ENCODE measurements at places on chromosomes 12 and 14. TPM values are rescaled to one million over a fixed set of nuclear protein-coding genes. Genes with fewer than 3 reads are reported as not detected.

GRCh38 chr12:52646613-52647012, 5.4 kb downstream of the KRT2 start:
- no peaks in the 10 kb centered on the region for H3K27me3 ChIP-seq
- H3K27ac ChIP-seq = no peak overlapping the region
- no peaks in the 10 kb centered on the region for H3K36me3 ChIP-seq
- DNase-seq = no peak
- no peak overlapping the region for H3K4me3 ChIP-seq

- peak; percentile 79 for DNase-seq
- H3K4me1 ChIP-seq = peaks cover 32% of the 10 kb centered on the region
- peak overlapping the region; percentile 47 for H3K4me3 ChIP-seq
- H3K27ac ChIP-seq = peak overlapping the region; percentile 90
- peaks cover 12% of the 10 kb centered on the region for H3K36me3 ChIP-seq
These were observed 499 bp downstream of the DGLUCY start for GRCh38 chr14:91114079-91115065.

The SYCP3 gene
- total RNA-seq = not detected

- no peaks in the 10 kb centered on the region for H3K36me3 ChIP-seq
- no peaks in the 10 kb centered on the region for H3K4me1 ChIP-seq
- peak; percentile 41 for DNase-seq
- no peak overlapping the region for H3K4me3 ChIP-seq
These were observed 134.2 kb downstream of the SMOC1 start for GRCh38 chr14:70013271-70013873.

The NOVA1 gene
- total RNA-seq = not detected

DNA sequence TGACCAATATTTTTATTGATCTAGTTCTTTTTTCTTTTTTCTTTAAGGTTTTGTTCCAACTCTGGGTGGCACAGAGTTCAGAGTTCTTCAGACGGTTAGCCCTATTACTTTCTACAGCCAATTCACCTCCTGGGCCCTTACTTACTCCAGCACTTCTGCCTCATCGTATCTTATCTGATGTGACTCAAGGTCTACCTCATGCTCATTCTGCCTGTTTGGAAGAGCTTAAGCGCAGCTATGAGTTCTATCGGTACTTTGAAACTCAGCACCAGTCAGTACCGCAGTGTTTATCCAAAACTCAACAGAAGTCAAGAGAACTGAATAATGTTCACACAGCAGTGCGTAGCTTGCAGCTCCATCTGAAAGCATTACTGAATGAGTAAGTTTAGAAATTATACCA, 64.7 kb downstream of the VEZT start:
- no peak for DNase-seq
- H3K4me1 ChIP-seq = no peaks in the 10 kb centered on the region
- H3K27ac ChIP-seq = no peak overlapping the region
- peaks cover 30% of the 10 kb centered on the region for H3K36me3 ChIP-seq
- H3K4me3 ChIP-seq = no peak overlapping the region

The EIF2S3B gene
- 1.3 TPM for total RNA-seq

DNA sequence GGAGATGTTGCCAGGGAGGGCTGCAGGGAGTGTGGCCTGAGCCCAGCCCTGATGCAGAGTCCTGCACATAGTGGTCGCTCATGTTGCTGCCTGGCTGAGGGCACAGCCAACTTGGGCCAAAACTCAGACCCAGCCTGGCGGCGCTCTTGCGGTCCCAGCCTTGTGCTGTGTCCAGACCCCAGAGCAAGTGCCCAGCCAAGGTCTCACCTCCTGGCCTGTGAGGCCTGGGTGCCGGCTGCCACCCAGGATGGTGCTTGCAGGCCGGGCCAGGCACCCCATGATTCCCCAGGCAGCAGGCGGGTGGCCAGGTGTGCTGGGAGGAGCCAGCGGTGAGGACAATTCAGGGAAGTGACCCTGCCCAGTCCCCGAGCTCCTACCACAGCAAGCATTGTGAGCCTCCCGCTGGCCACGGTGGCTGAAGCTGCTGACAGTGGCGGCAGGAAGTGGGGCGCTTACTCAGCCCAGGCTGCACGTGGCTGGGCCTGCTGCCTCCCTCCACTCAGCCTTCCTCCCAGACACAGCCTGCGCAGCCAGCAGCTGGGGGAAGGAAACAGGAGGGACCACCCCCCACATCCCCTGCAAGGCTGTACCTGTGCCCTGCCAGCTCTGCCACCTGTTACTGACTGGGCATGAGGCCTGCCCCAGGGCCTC, 17.7 kb upstream of the PGF start:
- H3K27ac ChIP-seq = no peak overlapping the region
- no peaks in the 10 kb centered on the region for H3K27me3 ChIP-seq
- no peak overlapping the region for H3K4me3 ChIP-seq
- no peaks in the 10 kb centered on the region for H3K36me3 ChIP-seq
- DNase-seq = no peak
- no peaks in the 10 kb centered on the region for H3K4me1 ChIP-seq

The MOK gene
- total RNA-seq = 4.9 TPM

The BHLHE41 gene
- total RNA-seq = not detected

The PA2G4 gene
- 470 TPM for total RNA-seq

The ZDHHC22 gene
- total RNA-seq = not detected

DNA sequence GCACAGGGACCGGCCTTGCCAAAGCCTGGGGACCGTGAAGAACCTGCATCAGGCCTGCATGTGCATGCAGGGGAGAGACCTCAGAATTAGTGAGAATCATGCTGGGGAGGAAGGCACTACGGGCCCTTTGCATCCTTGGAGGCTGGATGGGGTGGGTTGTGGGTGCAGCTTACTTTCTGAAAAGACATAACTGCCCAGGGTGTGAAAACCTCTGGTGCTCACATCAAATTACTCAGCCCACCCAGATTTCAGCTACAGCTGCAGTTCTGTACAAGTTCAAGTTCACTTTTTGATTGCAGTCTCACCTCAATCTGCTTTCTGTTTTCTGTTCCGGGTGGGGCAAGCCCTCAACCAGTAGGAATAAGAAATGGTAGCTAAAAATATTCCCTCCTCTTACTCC, 130.6 kb downstream of the SLC15A4 start:
- no peaks in the 10 kb centered on the region for H3K36me3 ChIP-seq
- no peaks in the 10 kb centered on the region for H3K4me1 ChIP-seq
- no peak overlapping the region for H3K4me3 ChIP-seq
- H3K27me3 ChIP-seq = no peaks in the 10 kb centered on the region

DNA sequence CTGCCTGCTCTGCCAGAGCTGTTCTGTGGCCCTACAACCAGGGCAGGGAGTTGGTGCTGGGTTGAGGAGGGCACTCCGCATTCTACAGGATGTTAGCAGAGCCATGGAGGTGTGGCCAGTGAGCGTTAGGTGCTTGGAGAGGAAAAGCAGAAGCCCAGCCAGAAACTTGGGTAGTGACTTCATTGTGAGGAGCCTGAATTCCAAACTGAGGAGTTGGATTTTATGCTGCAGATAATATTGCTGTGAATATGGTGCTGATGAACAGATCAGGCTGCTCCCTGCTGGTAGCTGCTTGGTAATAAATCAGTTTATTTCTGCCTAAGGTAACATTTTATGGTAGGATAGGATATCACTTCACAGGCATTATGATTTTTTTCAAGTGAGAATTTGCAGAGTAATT, 7.1 kb upstream of the CCDC175 start:
- no peak for DNase-seq
- no peaks in the 10 kb centered on the region for H3K36me3 ChIP-seq
- H3K27ac ChIP-seq = no peak overlapping the region
- no peak overlapping the region for H3K4me3 ChIP-seq
- H3K4me1 ChIP-seq = no peaks in the 10 kb centered on the region

The ACOT6 gene
- total RNA-seq = not detected

The MYO1H gene
- total RNA-seq = not detected

DNA sequence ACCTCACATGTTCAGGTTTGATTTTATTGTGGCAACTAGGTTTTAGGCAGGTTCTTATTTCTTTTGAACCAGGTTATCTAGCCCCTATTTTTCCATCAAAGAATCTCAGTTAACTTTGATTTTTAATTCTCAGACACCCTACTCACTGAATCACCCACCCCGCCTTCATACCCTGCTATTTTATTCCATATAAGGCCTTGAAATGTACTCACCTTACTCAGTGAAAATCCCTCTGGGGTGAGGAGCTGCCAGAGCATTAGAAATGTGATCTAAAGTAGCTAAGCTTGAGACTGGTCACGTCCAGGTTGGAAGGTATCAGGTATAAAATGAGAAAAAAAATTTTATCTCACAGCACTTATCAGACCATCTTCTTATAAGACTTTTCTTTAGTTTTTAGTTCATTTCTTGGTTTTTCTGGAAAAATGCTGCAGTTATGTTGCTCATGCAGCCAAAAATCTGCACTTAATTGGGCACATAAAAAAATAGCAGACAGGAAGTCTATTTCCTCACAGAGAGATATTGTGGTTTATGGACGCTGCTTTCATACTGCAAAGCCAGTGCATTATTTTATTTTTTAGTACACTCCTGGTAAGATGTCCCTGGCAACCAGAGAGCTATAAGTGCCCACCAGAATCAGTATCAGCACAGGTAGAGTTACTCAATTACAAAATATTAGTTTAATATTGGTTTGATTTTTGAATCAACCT, 101.5 kb upstream of the CCDC91 start:
- no peak for DNase-seq
- H3K4me3 ChIP-seq = no peak overlapping the region
- H3K4me1 ChIP-seq = no peaks in the 10 kb centered on the region

GRCh38 chr12:22473212-22473611, 71.1 kb downstream of the C2CD5 start:
- H3K27me3 ChIP-seq = no peaks in the 10 kb centered on the region
- H3K4me3 ChIP-seq = no peak overlapping the region
- H3K36me3 ChIP-seq = peaks cover 10% of the 10 kb centered on the region

GRCh38 chr12:3242199-3242863, 165.2 kb downstream of the TSPAN9 start:
- H3K4me3 ChIP-seq = no peak overlapping the region
- peaks cover 2% of the 10 kb centered on the region for H3K27me3 ChIP-seq
- H3K36me3 ChIP-seq = no peaks in the 10 kb centered on the region
- no peak overlapping the region for H3K27ac ChIP-seq

The BMP4 gene
- total RNA-seq = not detected

- no peak overlapping the region for H3K27ac ChIP-seq
- H3K36me3 ChIP-seq = no peaks in the 10 kb centered on the region
- no peak overlapping the region for H3K4me3 ChIP-seq
- H3K27me3 ChIP-seq = no peaks in the 10 kb centered on the region
These were observed 12.8 kb downstream of the MEG3 start for GRCh38 chr14:100838493-100839314.

DNA sequence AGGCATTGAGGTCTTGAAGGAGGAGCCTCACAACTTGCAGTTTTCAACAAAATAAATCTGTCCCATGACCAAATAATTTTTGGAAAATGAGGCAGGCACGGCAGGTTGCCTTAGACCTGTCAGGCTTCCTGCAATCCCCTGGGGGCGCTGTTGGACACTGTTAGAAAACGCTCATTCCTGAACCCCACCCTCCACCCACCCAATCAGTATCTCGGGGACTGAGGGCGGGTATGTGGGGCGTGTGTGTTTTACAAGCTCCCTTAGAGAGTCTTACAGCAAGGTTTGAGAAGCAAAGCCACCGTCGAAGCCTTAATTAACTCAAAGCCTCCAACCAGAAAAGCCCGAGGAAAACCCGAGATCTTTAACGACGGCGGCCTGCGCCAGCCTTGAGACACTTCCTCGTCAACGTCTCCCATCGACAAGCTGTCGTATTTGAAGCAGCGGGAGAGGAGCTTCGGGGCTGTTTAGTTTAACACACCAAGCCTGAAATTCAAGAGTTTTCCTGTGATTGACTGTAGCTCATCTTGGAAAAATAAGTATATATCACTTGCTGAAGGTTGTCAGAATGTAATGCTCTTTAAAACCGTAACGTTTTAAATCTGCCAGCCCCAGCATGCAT, 123.0 kb downstream of the GLT1D1 start:
- H3K27me3 ChIP-seq = peaks cover 81% of the 10 kb centered on the region
- no peak overlapping the region for H3K4me3 ChIP-seq
- no peaks in the 10 kb centered on the region for H3K36me3 ChIP-seq
- DNase-seq = peak; percentile 65
- H3K4me1 ChIP-seq = no peaks in the 10 kb centered on the region
- no peak overlapping the region for H3K27ac ChIP-seq

GRCh38 chr12:101713059-101713682, 15.7 kb downstream of the CHPT1 start:
- no peak overlapping the region for H3K4me3 ChIP-seq
- peaks cover 15% of the 10 kb centered on the region for H3K4me1 ChIP-seq
- H3K27ac ChIP-seq = peak overlapping the region; percentile 30
- H3K27me3 ChIP-seq = no peaks in the 10 kb centered on the region
- peaks cover 45% of the 10 kb centered on the region for H3K36me3 ChIP-seq
- no peak for DNase-seq

The KLRC3 gene
- not detected for total RNA-seq

- no peaks in the 10 kb centered on the region for H3K36me3 ChIP-seq
- peaks cover 35% of the 10 kb centered on the region for H3K4me1 ChIP-seq
- peak; percentile 76 for DNase-seq
These were observed at the start of gene IGFBP6 for GRCh38 chr12:53097564-53098353. Gene IGFBP6, plus strand, starts transcription at chr12:53097667. Its CDS starts 51 bp downstream, at chr12:53097718.

- H3K27ac ChIP-seq = peak overlapping the region; percentile 78
- no peaks in the 10 kb centered on the region for H3K27me3 ChIP-seq
- no peak for DNase-seq
- H3K4me3 ChIP-seq = peak overlapping the region; percentile 96
- H3K4me1 ChIP-seq = peaks cover 33% of the 10 kb centered on the region
- peaks cover 16% of the 10 kb centered on the region for H3K36me3 ChIP-seq
These were observed 427 bp upstream of the TMEM120B start for GRCh38 chr12:121712190-121712460.

The KRT83 gene
- total RNA-seq = not detected

The P2RX2 gene
- total RNA-seq = not detected

DNA sequence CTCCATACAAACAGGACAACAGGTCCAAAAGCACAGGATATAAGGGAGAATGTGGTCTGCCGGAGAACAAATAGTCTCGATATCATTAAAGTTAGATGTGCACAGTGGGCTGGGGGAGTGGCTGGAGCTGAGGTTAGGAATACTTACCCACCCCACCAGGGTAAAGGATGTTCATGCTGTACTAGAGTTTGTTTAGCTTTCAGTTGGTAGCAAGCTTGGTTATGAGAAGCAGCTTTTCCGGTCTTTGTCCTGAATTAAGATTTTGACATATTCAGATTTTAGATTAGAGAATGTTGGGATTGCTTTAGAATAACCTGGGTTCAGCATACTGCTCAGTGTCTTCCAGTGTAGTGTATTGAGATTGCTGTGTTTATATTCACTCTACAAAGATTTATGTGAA, 16.7 kb downstream of the RASSF8 start:
- no peak overlapping the region for H3K27ac ChIP-seq
- no peak overlapping the region for H3K4me3 ChIP-seq
- no peak for DNase-seq

The PRH2 gene
- total RNA-seq = not detected

DNA sequence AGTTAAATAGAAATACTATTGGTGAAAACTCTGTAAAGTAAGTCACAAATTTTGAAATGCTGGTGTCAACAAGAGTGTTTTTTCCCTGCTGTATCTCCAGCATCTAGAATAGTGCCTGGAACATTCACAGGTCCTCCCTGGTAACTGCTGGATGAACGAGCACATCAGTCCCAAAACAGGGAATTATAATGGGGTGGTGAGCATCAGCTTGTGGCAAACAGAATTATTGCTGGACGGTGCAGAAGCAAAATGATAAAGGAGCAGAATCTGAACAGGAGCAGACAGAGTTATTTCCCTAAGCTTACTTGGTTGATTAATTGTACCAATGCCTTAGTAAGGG, 129.9 kb downstream of the GRIP1 start:
- DNase-seq = no peak
- no peak overlapping the region for H3K27ac ChIP-seq
- no peaks in the 10 kb centered on the region for H3K4me1 ChIP-seq
- H3K4me3 ChIP-seq = no peak overlapping the region
- no peaks in the 10 kb centered on the region for H3K27me3 ChIP-seq
- H3K36me3 ChIP-seq = no peaks in the 10 kb centered on the region

GRCh38 chr14:61894452-61895077, 132.3 kb downstream of the SNAPC1 start:
- no peak overlapping the region for H3K4me3 ChIP-seq
- DNase-seq = peak; percentile 46
- no peaks in the 10 kb centered on the region for H3K4me1 ChIP-seq
- no peaks in the 10 kb centered on the region for H3K27me3 ChIP-seq
